ENCODE measurements at places on chromosomes 6 and 20.

GRCh38 chr20:37291724-37292126, 2.3 kb downstream of the MANBAL start:
- DNase-seq: no peak

DNA sequence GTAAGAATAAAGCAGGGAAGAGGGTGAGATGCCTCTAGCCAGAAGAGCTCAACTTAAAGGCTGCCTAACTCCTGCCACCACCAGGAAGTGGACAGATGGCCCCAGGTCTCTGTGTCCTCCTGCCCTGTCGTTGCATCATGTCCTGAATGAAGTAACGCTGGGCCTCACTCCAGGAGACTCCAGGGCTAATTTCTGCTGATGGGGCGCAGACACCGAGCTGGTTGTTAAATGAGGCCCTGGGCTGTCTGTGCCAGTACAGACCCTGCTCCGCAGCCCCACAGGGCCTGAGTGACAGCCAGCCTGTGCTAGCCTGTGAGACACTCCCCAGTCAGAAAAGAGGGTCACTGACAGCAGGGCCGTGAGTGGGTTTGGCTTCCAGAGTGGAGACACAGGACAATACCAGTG, 6.5 kb downstream of the IP6K3 start:
- DNase-seq: no peak

DNA sequence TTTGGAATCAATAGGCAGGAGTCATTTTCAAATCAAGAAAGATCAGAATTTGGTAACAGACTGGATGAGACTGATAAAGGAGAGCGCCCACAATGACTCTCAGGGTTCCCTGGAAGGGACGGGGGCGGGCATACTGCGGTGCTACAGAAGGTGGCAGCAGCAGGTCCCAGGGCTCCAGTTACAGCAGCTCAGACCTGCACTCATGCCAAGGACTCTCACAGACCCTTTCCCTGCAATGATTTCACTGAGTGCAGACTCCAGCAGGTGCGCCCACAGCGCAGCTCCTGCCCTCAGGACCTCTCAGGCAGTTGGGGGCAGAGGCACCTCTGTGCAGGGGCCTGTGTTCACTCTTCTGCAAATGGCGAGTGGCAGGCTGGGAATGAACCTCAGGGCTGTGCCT, 359.8 kb downstream of the ZFAND3 start:
- no peak for DNase-seq

DNA sequence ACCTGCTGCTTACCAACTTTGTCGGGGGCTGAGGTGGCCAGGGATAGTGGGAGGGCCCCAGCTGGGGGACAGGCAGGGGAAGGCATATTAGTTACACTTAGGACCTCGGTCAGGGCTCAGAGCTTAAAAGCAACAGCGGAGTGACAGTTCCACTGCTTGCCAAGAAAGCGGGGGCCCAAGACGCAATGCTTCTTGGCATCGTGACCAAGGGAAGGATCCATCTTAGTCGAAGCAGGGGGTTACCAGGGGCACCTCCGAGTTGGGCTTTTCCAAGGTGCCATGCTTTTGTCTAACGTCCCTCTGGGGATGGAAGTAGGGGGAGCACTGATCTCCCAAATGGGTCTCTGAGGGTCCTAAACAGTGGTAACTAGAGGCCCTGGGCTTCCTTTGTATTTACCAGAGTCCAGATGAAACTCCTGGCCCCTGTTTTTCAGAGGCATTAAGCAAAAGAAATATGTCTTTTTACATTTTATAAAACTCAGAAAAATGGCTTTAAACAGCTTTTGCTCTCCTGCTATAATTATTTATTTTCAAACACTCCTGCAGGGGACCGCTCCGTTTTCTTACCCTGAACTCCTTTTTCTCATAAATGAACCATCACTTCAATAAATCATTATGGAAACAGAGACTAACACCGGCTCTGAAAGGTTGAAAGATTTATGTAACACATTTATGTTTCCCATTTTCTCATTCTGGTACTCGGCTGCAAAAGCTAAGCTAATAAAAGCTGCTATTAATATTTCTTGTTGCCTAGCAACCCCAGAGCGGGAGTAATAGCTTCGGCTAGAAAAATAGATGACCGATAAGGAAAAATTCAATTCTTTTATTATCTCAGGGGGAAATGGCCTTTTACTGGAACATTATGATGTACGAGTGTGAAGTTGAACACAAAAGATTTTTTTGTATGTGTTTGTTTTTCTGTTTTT, 100.4 kb downstream of the TOX2 start:
- DNase-seq: no peak

DNA sequence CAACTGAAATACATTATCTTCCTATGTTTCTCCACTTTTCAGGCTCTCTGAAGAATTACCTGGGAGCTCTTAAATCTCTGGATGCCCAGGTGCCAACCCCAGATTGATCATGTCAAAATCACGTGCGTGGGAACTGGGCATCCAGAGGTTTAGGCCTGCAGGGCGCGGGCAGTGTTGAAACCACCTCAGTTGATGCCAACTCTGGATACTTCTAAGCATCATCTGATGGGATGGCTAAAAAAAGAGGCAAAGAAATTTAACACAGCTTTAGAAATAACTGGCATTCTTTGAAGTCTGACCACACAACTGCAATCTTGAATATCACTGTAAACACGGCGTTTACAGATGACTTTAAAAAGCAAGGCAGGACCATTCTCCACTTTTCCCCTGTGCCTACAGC, 41.9 kb downstream of the PTGIS start:
- no peak for DNase-seq

DNA sequence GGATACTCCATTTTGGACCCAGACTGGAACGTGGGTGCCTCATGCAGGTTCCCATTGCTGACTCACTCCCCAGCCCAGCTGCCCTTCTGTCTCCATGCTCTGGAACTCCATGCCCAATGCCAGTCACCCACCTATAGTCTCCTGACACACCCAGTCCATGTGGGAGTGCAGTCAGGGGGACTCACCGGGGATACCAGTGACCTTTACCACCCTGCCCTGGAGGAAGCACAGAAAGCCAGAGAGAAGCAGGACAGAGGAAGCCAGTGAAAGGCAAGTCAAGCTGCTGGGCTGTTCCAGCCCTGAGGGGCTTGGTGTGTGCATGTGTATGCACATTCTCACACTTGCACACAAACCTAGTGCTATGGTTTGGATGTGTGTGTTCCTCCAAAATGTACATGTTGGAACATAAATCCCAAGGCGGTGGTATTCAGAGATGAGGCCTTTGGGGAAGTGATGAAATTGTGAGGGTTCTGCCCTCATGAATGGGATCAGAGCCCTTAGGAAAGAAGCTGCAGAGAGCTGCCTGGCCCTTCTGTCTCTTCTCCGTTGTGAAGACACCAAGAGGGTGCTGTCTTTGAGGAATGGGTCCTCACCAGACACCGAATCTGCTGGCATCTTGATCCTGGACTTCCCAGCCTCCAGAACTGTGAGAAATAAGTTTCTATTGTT, 121.4 kb upstream of the MAFB start:
- DNase-seq: no peak

DNA sequence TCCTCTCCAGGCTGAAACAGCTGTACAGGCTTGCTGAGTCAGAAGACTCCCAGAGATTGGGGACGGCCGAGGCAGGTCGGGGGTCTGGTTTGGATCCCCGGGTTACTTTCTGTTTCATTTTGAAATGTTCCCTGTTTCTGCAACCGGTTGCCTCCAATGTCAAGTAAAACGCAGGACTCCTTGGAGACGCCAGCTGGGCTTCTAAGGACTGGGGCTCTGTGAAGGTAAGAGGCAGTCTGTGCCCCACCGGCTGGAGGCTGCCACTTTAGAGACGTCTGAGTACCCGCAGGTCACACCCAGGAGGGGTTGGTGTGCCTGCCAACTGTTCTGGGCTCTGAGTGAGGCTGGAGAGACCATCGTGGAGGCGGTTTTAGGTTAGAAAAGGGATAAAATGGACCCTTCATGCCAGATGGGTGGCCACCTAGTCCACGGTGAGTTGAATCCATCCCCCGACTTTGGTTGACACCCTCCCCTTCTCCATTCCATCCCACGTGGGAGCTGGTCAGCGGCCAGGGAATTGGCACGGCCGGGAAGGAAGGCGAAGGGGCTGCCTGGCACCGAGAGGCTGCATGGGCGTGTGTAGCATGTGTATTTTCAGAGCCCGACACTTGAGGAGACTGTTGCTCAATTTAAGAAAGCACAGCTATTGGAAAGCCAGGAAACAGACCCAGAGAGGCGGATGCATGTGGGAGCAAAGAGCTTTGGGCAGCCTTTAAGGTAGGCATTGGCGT, 240.9 kb downstream of the PHACTR1 start:
- no peak for DNase-seq

GRCh38 chr6:33418690-33419291, 884 bp upstream of the CUTA start:
- DNase-seq: no peak

DNA sequence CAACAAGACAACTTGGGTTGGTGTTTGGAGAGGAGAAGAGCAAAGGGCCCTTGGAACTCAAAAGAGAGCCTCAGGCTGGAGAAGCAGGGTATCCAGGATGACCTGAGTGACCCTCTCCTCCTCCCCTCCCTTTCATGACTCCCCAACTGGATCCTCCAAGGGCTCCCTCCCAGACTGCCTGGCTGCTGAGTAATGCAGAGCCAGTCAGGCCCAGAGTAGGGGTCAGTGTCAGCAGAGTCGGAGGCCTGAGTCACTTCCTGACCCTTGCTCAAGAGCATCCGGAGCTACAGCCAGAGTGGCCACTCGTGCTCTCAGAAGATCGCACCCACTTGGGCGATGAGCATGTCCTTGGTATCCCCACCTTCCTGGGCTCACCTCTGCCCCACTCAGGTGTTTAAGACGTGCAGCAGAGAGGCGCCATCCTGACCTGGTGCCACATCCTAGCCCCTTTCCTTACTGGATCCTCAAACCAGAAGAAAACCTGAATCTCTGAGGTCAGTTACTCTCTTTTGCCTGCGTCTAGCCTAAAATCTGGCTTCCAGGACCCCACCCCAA, 2.8 kb upstream of the MAPK13 start:
- no peak for DNase-seq

GRCh38 chr20:24798930-24799705, 150.0 kb upstream of the CST7 start:
- no peak for DNase-seq

- DNase-seq: no peak
Observed at GRCh38 chr6:96101564-96101963, 85.8 kb downstream of the FUT9 start.

DNA sequence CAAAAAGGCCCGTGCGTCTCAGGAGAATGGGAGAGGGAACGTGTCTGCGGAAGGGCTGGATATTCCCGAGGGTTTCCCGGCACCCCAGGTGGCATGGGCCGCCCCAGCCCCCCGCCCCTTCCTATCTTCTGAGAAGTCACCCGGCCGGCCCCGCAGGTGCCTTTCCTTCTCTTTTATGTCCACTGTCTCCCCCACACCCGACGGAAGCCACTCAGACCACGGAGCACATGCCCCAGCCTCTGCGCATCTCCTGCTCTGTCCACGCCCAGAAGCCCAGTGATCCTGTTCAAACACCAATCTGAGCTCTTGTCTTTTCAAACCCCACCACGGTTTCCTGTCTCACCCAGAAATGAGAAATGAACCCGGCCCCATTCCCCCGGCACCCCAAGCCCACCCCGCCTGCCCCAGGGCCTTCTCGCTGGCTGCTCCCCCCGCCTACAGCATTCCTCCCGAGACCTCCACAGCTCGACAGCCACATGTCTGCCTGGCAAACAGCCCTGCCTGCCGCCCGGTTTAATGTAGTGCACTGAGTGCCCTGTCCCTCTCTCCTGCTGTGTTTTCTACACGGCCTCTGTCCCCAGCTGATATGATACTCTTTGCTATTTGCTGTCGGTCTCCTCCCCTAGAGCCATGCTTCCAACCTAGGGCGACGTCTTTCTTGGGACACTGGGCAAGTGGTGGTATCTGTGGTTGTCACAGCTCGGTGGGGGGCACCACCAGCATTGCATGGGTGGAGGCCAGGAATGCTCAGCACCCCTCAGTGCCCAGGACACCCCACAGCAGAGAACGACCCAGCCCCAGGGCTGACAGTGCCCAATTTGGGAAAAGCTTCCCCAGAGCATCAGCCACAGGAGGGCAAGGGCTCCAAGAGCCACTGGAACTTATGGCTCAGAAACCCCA, 182.7 kb downstream of the TAF4 start:
- DNase-seq: no peak

DNA sequence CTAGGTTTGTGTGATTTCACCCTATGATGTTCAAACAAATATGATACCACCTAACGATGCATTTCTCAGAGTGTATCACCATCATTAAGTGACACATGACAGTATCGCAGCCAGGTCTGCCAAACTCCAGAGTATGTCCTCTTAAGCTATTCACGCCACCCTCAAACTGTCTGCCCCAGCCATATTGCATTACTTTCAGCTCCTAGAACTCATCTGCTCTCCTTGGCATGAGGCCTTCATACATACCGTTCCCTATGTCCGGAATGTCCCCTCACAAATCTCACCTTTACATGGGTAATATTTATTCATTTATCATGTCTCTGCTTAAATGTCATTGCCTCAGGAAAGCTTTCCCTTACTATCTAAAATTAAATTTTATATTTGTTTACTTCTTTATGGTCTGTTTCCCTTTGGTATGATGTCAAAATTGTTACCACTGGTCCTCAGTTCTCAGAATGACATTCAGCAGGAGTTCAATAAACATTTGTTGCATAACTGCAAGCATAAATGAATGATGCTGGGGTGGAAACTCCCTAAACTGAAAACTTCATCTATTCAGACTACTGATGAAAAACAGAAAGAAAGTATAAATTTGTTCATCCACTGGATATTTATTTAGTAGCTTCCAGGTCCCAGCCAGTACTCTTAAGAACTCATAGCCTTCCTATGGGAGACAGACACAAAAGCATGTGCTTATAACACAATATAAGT, 3.2 kb downstream of the SESN1 start:
- DNase-seq: no peak

GRCh38 chr20:25220810-25221591, 25.5 kb downstream of the ENTPD6 start:
- no peak for DNase-seq

GRCh38 chr6:33744001-33744848, 2.5 kb downstream of the IP6K3 start:
- DNase-seq: peak; percentile 62

- no peak for DNase-seq
Observed at GRCh38 chr20:4073852-4074741, 58.7 kb upstream of the RNF24 start.

DNA sequence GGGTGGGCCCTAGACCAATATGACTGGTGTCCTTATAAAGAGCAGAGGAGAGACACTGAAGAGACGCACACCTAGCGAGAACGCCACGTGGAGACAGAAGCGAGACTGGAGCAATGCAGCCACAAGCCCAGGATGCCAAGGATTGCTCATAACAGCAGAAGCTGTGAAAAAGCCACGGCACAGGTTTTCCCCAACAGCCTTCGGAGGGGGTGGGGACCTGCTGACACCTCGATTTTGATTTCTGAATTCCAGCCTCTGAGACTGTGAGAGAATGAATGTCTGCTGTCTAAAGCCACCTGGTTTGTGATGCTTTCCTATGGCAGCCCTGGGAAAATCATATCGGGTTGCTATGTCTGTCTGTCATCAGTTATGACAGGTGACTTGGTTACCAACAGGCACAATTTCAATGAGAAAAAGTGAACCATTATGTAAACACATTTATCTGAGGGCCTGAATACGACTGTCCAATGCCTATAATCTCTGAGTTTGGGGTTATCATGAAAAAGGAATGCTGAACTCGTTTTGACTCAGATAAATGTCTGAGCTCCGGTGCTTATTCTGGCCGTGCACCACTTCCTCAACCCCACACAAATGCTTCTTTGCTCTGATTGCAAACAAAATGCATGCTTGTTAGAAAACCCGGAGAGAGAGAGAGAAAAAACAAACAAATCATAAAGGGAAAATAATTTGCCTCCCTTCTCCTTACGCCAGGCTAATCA, 769.7 kb downstream of the PTPRT start:
- no peak for DNase-seq

- no peak for DNase-seq
Observed at GRCh38 chr6:45504947-45505346, 127.2 kb upstream of the SUPT3H start.

- DNase-seq: no peak
Observed at GRCh38 chr6:111469543-111469942, 13.5 kb downstream of the REV3L start.

Measured in activated naive CD4-positive, alpha-beta T cell (primary cell).